Foreskin melanocyte (primary cell): ENCODE measurements at places on chromosomes 5 and 9.
A peak's percentile ranks its signal among the peaks of the same experiment; 100 is the strongest.

- DNase-seq: no peak
Observed at GRCh38 chr5:81936066-81936465, 35.8 kb upstream of the ATG10 start.

GRCh38 chr5:154610321-154611154 is 132.5 kb upstream of the HAND1 start:
- peak; percentile 50 for DNase-seq

GRCh38 chr5:102856389-102856777 is 101.3 kb downstream of the PAM start:
- DNase-seq: no peak

DNA sequence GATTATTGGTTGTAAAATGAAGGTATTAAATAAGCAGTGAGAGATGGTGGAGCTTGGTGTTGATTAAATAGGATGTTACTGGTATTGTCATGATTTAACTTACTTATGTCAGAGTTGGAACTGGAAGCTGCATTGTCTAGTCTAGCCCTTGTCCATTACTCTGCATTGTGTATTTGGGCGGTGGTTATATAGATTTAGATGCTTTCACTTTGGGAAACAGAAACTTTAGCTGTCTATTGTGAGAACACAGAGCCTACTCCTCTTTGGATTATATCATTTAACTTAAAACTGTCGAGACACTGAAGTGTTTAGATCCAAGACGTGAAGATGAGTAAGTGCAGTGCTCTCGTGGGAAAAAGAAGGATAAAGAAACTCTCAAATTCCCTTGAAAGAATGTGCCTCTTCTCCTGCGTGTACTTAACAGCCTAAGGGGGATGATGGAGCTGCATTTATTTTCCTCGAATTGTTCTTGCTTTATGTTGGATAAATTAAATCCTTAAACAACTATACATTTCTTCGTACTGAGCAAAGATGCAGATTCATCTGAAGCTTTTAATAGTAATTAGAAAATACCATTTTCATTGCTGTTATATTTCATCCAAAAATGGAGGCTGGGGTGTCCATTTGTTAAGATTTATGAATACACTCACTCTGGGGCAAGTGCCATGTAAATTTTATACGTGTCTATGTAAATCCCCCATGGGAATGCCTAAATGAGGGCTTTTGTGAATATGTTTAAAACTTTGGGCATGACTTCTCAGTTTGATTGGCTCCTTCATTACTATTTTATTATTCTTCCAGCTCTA is 21.6 kb downstream of the FBXL7 start:
- peak; percentile 46 for DNase-seq

- no peak for DNase-seq
Observed at GRCh38 chr5:122064992-122065391, 13.1 kb downstream of the LOX start.

GRCh38 chr5:87541033-87541432 is 128.3 kb upstream of the CCNH start:
- peak; percentile 16 for DNase-seq

DNA sequence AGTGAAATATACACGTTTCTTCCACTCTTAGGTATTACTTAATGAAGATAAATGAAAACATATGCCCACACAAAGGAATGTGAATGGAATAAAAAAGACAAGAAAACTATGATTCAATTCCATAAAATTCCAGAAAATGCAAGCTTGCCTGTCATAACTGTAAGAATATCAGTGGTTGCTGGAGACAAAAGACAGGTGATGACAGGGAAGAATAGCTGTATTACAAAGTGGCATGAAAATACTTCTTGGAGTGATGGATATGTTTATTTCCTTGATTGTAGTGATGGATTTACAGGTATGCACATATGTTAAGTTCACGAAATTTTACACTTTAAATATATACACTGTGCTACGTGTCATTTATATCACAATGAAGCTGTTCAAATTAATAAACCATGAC is 553.3 kb downstream of the HTR1A start:
- DNase-seq: no peak

DNA sequence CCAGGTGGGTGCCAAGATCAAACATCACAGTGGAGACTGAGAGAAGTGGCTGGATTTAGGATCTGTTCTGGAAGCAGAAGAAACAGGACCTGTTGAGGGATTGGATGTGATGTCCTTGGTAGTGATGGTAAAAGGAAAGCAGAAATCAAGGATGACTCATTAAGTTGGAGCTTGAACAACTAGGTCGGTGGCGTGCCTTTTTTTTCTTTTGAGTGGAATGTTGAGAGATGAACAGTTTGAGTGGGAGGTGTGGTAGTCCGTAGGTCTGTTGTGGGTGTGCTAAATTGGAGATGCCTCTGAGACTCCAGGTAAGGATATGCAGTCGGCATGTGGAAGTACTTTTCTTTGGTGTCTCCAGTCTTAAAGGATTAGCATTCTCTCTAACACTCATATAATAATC is 92.1 kb upstream of the IL12B start:
- no peak for DNase-seq

- DNase-seq: peak; percentile 48
Observed at GRCh38 chr5:35436400-35437057, 181.1 kb upstream of the SPEF2 start.

GRCh38 chr5:15959370-15960164 is 220.0 kb downstream of the MARCHF11 start:
- DNase-seq: no peak

DNA sequence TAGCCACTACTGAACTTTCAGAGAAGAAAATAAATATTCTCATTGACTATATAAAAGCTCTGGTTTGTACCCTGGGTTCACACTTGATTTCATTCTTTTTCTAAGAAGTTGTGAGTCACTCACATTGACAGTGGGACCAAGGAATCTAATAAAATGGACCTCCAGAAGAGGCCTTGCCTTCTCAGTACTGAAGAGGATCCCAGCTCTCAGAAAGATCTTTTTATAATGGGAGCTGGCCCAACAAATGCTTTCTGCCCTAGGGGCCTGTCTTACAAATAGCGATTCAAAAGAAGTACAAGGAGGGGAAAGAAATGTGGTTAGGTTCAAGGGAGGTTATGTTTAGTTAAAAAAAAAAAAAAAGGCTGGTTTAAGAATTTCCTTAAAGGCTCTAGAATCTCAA is 237.9 kb downstream of the ISL1 start:
- peak; percentile 83 for DNase-seq

DNA sequence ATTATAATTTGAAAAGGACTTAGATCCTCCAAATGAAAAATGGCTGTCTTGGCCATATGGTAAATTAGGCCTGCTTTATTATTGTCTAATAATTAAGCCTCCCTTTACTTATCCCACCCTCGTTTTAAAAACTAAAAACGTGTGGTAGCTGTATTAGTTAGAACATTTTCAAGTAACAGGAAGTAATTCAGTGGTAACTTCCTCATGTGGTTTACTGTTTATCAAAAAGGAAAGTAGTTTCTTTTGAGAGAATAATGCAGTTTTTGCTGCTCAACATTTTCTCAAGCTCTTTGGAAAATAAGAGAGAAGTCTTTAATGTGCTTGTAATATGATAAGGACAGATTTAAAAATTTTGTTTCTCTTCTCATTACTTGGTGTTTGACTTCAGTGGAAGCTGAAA is 26.0 kb downstream of the ZCCHC7 start:
- DNase-seq: no peak

DNA sequence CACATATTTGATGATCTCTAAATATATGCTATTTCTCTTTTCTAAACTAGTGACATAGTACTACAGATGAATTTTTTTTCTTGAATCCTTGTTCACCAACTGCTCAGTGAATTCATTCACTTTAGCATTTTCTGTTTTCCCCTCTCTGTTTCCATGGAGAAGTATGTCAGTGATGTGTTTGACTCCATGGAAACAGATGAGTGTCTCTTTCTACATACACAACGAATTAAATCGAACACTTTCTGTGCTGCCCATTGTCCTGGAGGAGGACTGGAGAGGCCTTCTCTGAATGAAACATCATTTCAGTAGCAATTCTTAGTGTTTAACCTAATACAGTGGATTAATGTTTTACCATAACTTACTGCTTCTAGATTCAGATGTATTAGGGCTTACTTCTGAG is 9.5 kb downstream of the INVS start:
- no peak for DNase-seq
